Activated T-cell treated with anti-CD3 and anti-CD28 coated beads, Interleukin-2, amount 50 U/mL, for 4 hours (primary cell): ENCODE measurements at places on chromosomes 13 and 19. TPM values are rescaled to one million over a fixed set of nuclear protein-coding genes. Genes with fewer than 3 reads are reported as not detected.

GRCh38 chr13:106374631-106375030 is 160.8 kb downstream of the EFNB2 start:
- DNase-seq, result no peak

GRCh38 chr13:63636316-63636993 is 2220.8 kb upstream of the PCDH20 start:
- no peak for DNase-seq

The DIRAS1 gene
- 0.20 TPM for total RNA-seq

The CALR3 gene
- not detected for total RNA-seq

- no peak for DNase-seq
Observed at GRCh38 chr13:31435536-31435935, 235.8 kb downstream of the B3GLCT start.

The ERFL gene
- 2.0 TPM for total RNA-seq

- DNase-seq, result no peak
Observed at GRCh38 chr13:40334616-40335015, 331.8 kb downstream of the FOXO1 start.

DNA sequence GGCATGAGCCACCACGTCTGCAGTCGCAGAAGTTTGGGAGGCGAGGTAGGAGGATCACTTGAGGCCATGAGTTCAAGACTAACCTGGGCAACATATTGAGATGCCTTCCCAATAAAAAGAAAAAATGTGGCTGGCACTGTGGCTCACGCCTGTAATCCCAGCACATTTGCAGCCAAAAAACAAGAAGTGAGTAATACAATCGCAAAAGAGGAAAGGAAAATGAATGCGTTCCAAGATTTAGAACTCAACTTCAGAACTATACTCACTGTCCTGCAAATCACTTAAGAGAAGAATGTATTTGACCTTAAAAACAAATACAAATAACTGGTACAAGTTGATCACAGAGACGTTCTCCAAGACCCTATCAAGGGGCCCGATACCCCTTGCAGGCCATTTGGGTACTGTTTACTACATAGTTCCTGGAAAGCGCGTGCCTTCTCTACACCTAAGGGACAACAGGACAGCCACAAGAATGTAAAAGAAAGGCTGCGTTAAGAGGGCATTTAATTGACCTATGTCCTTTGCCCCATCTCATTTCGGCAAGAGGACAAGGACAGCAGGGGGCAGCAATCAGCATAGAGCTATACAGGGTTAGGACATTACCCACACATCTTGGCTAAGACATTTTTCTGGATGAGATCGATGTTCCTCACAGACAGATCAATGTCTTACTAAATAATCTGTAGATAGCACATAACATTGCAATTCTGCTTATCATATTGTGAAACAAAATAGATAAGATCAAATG is 41.3 kb downstream of the FLT3 start:
- peak; percentile 27 for DNase-seq

The MUC16 gene
- 0.03 TPM for total RNA-seq

- no peak for DNase-seq
Observed at GRCh38 chr19:40415768-40416167, 2.6 kb upstream of the PRX start.

The LRRC4B gene
- total RNA-seq, result not detected

The MATK gene
- 43.1 TPM for total RNA-seq

The FOSB gene
- total RNA-seq, result 13.2 TPM

DNA sequence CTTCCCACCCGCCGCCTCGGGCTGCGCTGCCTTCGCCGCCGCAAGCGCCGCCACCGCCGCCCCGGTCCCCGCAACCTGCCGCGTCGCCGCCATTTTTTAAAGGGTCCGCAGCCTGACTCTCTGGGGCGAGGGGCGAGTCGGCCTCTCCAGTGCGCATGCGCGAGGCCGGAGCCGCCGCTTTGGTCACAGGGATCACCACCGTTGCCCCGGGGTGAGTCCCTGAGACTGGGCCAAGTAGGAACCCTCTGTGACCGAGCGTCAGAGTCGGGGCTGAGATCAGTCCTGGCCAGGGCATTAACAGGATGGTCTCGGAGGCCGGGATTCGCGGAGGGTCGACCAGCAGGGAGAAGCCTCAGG is 42.6 kb downstream of the ZNF146 start:
- DNase-seq, result no peak

DNA sequence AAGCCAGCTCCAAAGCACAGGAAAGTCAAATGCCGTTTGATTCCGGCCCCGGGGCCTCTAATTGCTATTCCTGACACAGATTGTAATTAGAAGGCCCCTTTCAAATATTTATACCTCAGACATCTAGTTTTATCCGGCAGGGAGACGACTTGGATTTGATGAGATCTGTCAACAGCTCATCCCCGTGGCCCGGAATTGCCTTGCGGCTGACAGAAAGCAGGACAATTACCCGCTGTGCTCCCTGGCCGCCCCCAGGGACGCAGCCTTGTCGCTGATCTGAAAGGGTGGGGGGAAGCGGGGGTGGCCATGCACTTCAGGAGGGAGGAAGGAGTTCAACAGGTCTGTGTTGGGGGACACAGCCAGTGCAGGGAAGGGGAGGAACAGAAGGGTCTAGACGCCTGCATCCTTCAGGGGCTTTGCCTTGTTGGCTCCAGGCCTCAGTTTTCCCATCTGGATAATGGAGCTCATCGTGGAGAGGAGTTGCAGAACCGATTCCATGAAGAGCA is 1.8 kb upstream of the SHD start:
- DNase-seq, result no peak

DNA sequence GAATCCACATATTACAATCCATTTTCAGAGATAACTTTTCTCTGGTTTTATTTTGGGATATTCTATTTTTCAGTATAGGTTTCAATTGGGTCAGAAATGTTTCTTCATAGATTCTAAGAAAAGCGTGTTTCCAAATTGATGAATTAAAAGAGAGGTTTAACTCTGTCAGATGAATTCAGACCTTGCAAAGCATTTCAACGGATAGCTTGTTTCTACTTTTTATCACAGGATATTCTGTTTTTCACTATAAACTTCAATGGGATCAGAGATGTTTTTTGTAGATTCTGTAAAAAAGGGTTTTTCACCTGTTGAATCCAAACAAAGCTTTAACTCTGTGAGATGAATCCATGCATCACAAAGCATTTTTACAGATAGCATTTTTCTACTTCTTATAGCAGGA is 1498.1 kb downstream of the UQCRFS1 start:
- DNase-seq, result no peak

DNA sequence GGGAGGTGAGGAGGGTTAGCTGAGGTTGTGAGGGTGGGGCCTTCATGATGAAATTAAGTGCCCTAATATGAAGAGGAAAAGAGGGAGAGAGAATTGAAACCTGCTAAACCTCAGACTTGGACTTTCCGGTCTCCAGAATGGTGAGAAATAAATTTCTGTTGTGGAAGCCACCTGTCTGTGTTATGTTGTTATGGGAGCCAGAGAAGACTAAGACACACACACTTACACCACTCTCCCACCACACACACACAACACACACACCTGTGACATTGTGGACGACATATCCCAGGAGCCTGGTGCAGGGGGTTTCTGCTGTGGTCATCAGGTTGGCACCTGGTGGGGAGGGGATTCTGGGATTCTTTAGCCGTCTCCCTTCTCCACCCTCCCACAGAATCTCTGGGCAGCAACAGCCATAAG is 14.0 kb downstream of the KLK4 start:
- no peak for DNase-seq

The PRR12 gene
- total RNA-seq, result 28.7 TPM

The TNFSF13B gene
- total RNA-seq, result 1.4 TPM

- no peak for DNase-seq
Observed at GRCh38 chr13:110944968-110945927, 30.4 kb upstream of the ANKRD10 start.

DNA sequence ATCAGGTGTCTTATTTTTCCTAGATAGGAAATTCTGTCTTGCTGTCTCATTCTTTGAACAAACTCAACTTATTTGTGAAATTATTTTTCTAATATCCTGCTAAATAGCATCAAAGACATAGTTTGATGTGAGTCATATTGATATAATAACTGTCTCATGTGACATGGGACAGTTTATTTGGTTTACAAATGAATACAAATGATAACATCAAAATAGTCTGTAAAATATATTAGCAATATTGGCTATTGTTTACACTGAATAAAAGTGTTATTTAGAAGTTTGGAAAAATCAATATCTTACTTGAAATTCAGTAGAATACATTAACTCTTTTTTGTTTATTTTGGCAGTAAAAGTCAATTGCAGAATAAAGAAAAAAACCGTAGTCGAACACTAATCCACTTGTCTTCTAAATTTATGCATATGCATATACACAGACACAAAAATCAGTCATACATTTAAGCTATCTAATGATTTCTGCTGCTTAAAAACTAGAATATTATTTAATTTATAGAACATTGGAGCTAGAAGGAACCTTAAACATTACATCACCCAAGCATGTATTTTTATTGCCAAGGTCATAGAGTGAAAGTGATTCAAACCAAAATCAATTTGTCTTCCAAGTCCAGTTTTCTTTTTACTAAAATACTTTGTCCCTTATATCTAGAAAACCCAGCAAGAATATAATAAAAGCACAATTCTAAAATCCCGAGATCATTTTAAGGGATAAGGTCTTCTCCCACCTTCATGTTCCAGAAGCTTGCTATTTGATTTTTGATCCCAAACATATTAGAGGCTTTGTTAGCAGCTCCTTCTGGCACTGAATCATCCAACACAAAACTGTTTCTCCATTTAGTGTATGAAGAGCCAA is 776.5 kb upstream of the SLITRK1 start:
- DNase-seq, result no peak

- no peak for DNase-seq
Observed at GRCh38 chr19:41220811-41221210, 1.8 kb downstream of the AXL start.

DNA sequence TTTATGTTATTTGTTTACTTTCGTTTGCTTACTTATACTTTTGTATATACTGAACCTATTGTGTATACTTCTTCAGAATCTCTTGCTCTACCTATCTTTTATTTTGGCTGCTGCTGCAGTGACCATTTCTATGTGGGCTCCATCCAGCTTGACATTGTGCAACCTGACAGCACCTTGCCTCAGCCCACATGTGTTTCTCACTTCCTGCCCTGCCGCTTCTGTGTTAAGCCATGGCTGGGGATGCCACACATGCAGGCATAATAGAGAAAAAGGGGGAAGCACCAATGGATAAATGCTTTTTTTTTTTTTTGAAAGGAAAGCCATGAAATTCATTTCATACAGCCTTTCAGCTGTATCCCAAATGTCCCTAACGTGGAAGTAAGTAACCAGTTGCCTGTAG is 147.6 kb downstream of the RBM26 start:
- DNase-seq, result no peak

The ZNF846 gene
- 2.7 TPM for total RNA-seq
